ENCODE measurements at places on chromosomes 1 and 21.

DNA sequence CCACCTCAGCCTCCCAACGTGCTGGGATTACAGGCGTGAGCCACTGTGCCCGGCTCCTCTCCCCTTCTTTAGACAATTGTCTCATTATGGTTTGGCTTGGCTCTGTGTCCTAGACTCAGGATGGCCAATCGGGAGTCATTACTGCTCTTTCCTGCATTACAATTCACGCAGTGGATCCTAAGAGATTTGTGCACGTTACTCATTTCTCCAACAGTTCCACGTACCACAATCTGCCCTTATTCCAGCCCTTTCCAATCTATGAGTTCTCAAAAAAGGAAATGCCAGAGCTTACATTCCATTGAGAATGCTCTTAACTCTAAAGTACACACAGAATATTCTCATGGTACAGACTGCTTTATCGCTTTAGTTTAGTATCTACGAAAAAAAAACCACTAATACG lies 357.0 kb downstream of the GPATCH2 start:
- DNase-seq: no peak

DNA sequence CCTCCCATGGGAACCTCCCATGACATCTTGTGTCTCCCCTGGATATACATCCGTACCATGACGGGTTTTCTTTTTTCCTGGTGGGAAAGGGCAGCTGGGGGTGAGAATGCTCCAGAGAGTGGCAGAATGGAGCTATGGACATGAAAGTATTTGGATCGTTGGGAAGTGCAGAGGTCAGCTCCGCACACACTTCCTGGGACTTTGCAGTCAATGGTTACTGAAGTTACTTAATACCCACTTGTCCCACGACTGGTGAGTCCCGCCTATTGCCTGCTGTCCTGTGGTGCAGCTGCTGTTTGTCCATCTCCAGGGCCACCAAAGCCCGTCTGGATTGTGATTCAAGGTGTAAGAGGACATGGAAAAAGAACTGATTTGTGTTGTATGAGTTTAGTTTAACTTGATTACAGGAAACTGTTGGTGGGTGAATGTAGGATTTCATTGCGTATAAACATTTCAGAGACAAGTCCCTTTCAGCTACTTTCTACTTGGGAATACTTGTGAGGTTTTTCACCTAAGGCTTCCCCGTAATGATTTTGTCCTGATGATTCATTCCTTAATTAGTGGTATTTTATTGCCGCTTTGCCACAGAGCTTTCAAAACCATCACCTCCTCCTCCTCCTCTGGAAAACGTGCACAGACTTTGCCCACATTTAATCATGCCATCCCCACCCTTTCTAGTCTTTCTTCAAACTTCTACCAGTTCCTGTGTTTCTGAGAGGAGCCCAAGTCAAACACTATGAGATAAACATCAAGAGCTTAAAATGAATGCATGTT lies 308.8 kb downstream of the KIF26B start:
- no peak for DNase-seq

- no peak for DNase-seq
Measured at GRCh38 chr1:177809819-177810218, 160.0 kb downstream of the SEC16B start.

DNA sequence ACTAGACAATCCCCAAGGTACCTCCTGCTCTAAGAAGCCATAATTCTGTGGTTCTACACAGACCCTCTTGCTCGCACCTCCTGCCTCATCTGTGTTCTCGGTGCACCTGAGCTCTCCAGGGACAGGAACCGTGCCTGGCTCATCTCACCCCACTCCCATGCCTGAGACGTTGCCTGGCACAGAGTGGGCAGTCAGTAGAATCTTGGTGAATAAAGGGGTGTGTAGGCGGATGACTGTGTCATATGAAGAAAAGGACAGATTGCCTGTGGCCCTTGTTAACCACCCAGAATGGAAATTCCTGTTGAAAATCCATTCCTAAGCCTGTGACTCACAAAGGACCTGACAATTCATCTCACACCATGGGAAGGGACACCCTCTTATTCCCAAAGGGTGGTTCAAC lies 92.9 kb downstream of the KCNN3 start:
- DNase-seq: no peak

DNA sequence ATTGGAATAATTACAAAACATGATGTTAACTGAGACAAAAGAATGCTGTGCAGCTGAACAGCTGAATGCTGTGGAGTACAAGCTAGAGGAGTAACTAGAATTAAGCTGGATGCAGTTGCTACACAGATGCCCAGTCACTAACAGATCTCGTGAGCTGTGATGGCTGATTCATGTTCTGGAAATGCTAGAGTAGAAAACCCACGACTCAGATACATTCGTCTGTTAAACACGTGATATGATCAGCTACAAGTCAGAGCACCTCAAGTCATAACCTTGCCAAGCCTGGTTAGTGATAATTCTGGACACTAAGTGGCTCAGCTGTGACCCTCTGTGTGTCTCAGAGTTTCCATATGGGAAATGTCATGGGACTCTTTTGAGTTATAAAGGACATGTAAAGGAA lies 89.7 kb upstream of the ESRRG start:
- DNase-seq: no peak

GRCh38 chr1:205454903-205455335 lies 926 bp downstream of the BLACAT1 start:
- no peak for DNase-seq

DNA sequence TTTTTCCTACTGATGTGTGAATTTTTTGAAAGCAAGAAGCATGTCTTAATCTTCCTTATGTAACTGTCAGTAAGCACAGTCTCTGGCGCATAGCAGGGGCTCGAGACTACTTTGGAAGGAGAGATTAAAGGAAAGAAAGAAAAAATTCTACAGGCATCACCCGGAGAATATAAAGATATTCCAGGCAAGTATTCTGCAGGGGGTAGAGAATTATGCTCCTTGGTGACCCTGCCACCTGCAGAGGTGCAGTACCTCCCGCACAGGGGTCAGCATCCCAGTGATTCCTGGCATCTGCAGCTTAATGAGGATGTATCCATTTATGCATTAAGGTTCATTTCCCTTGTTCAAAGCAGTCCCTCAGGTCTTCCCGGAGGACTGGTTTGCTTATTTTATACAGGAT lies 87.6 kb upstream of the WLS start:
- DNase-seq: no peak

- DNase-seq: no peak
Measured at GRCh38 chr1:54354899-54355298, 51.3 kb downstream of the SSBP3 start.

- no peak for DNase-seq
Measured at GRCh38 chr1:53158900-53159299, 16.5 kb upstream of the SLC1A7 start.

GRCh38 chr1:61332796-61333195 lies 250.4 kb downstream of the NFIA start:
- no peak for DNase-seq

GRCh38 chr1:77888781-77889642 lies 588 bp downstream of the NEXN start:
- DNase-seq: no peak

DNA sequence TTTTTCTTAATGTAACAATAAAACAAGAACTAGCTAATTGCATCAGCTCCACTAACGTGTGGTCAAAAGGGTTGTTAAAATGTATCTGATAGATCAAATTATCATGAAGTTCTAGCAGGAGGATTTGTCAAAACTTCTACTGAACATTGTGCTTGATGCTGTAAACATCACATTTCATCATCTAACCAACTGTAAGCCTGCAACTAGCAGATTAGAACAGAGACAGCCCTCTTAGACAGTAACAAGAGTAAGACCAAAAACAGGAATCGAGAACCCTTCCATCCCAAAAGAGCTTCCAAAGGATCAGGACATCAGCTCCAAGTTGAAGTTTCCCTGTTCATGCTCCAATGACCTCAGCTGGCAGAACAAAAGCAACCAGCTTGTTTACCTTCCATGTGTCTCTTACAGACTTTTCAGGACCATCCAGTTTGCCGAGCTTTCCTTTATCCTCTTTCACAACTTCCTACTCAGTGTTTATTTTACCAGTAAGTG lies 44.6 kb downstream of the NIBAN1 start:
- no peak for DNase-seq

GRCh38 chr1:76835203-76835602 lies 32.1 kb upstream of the ST6GALNAC5 start:
- DNase-seq: no peak

DNA sequence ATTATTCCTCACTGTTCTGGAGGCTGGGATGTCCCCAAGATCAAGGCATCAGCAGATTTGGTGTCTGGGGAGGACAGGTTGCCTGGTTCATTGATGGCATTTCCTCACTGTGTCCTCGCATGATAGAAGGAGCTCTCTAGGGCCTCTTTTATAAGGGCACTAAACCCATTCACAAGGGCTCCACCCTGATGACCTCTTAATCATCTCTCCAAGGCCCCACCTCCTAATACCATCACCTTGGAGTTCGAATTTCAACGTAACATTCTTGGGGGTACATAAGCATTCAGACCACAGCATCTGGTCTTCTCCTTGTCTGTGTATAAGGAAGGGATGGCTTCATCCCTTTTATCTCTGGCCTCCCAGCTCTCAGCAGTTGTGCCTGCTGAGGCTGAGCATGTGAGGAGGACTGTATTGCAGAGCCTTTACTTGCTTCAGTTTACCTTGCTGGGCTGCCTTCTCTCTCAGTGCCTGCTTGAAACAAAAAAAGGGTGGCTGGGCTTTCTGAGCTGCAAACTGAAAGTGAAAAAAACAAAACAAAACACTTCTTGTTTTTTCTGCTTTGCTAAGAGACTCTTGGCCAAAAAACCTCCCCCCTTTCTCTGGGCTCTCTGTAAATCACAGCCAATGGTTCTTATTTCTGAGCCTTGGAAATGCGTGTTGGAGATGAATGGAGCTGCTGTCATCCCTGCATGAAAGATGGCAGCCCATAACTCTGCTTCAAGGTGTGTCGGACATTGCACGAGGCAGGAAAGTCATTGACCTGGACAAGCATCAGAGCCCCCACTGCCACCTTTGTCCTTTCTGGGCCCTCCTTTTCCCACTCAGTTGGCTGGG lies 75.8 kb downstream of the RHOU start:
- no peak for DNase-seq

DNA sequence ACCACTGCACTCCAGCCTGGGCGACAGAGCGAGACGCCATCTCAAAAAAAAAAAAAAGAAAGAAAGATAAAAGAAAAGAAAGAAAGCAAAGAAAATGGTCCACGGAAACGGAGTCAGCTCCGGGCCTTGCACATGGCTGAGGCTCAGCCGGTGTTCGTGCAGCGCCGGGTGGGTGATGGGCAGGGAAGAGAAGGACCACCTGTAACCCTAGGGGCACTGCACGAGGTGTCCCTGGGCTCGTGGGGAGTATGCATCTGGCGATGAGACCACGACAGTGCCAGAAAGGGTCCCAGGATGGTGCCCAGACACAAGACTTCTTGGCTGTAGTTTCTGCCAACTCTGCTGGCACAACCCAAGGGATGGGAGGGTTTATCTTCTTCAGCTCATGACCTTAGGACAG lies 5.8 kb downstream of the CDA start:
- DNase-seq: no peak

GRCh38 chr1:216175714-216176113 lies 247.5 kb downstream of the USH2A start:
- DNase-seq: no peak

Data from anterior cingulate cortex (tissue), 58 donors.